D341Med (cell line): ENCODE measurements at places on chromosomes 7 and 10.

GRCh38 chr7:6256677-6257535, 15.5 kb downstream of the CYTH3 start:
- no peak for DNase-seq

- DNase-seq = peak; percentile 41
Observed at GRCh38 chr10:74585231-74586087, 240.9 kb upstream of the KAT6B start.

DNA sequence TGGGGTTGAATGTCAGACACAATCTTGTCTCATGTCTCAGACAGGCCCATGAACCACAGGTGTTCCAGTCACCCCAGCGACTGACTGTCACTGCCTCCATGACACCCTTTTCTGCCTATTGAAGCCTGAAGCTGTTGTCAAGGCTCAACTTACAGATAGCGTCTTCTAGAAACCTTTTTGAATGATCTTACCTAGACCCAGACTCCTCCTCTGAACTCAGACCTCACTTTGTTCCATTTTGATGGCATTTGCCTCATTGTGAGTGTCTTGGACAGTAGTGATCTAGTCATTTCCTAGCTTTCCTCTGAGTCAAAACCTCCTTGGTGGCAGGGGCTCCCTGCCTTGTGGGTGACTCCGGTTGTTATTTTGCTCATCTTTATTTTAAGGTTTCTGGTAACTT, 98.3 kb upstream of the AGK start:
- DNase-seq = no peak

- DNase-seq = no peak
Observed at GRCh38 chr10:122047560-122047959, 58.6 kb downstream of the TACC2 start.

GRCh38 chr7:120916538-120916937, 34.0 kb upstream of the ING3 start:
- no peak for DNase-seq
